ENCODE measurements at places on chromosomes 4 and X.
A peak's percentile ranks its signal among the peaks of the same experiment; 100 is the strongest.

DNA sequence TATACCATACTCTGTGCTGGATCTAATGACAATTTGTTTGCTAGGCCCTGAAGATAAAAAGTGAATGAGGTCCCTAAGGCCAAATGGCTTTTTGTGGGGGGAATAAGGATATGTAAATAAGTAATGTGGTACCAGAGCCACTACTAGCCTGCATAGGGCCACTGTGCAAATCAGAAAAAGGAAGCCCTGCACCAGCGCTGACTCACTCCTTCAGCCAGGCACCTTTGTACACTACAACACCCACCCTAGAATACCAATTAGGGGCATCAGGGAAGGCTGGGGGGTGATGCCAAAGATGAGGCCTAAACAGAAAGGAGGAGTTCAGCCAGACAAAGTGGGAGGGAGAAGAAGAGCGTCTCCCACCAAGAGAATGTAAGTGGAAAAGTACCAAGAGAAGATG, 122.2 kb downstream of the CAMK2D start:
- DNase-seq, result no peak

DNA sequence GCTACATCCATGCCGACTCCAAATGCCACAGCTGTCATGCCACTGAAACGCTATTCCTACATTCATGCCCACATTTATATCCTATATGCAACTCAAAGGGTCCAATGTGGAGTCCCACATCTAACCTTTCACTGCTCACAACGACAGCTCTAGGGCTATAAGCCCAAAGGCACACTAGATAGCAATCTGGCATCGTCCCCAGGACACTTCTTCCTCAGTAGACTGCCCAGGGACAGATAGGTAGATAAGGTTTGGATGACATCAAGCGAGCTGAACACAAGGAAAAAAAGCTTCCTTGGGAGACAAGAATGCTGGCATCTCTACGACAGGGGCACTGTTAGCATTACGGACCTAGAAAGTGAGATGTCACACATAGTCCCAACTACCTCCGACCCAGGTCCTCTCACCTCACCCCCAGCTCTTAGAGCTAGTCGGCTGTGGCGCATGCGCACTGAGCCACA, 685 bp downstream of the RAB9B start:
- no peak for DNase-seq

- DNase-seq, result no peak
These were observed 372.1 kb upstream of the EMCN start for GRCh38 chr4:100889898-100890297.

DNA sequence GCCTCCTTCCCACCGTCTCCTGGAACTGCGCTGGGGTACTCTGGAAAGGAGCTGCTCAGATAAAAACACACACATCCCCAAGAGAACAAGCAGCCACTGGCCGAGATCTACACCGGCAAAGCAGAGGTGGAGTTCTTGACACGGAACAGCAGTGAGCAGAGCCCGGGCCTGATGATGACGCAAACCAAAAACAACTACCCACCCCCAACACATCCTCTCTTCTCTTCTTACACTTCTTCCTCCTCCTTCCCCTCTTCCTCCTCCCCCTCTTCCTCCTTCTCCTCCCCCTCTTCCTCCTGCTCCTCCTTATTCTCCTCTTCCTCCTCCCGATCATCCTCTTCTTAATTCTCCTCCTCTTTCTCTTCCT, 4.6 kb downstream of the PNMA5 start:
- DNase-seq, result no peak

DNA sequence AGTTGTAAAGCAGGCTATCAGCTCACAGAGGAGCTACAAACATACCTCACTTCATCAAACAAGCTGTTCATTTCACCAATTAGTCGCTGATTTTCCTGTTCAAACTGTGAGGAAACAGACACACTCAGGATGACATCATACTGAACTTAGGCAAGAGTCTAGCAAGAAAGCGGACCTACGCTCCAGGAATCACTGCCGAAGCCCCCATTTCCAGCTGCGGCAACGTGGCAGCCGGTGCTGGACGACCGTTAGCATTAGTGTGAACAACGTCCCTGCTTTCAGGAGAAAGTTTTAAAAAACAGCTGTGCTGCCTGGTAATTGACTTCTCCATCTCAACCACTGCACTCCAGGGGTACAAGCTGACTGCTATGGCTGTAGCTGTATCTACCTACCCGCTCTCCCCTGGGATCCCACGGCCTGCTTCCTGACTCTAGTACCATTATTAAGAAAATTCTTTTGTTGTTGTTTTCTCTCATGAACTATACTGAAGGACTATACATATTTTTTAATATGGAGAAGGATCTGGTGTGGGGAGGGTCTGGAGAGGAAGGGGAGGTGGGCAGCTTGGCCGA, 38.3 kb downstream of the NSG1 start:
- DNase-seq, result peak; percentile 54

- DNase-seq, result no peak
These were observed 201.7 kb upstream of the AFF2 start for GRCh38 chrX:148298737-148299136.

DNA sequence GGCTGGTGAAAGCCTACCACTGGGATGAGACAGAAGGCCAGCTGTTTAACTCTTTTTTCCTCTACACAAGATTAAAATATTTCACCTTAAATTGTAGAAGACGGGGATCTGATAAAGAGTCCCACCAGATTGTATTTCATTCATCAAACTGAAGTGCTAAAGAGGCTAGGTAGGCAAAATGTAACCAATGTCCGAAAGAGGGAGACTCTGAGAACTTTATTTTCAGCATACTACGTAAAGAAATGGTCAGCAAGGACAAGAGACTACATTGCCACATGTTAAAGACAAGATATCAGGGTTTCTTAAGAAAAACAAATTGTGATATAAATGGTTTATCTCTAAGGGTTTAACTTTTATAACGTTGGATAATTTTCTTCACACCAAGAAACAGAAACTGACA, 71.6 kb upstream of the INPP4B start:
- DNase-seq, result no peak

DNA sequence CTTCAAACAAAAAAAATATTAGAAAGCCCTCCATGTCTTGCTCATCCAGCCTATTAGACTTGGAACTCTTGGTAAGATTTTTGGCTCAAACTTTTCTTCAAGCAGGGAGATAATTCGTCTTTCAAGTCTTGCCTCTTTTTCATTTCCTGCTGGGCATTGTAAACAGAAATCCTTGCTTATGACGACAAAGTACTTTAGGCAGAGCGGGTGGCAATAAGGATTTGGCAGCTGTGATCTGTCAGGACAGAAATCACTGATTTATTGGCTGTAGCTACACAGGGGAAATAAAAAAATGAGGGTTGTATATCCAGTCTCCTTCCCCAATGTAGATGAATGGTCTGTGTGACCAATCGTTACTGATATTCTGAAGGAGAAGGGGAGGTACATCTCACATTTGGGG, 121.6 kb downstream of the SLC4A4 start:
- DNase-seq, result no peak

- no peak for DNase-seq
These were observed 291.7 kb downstream of the PACRGL start for GRCh38 chr4:20992002-20992401.

- DNase-seq, result no peak
These were observed 3.5 kb upstream of the DDX60L start for GRCh38 chr4:168483811-168484210.

DNA sequence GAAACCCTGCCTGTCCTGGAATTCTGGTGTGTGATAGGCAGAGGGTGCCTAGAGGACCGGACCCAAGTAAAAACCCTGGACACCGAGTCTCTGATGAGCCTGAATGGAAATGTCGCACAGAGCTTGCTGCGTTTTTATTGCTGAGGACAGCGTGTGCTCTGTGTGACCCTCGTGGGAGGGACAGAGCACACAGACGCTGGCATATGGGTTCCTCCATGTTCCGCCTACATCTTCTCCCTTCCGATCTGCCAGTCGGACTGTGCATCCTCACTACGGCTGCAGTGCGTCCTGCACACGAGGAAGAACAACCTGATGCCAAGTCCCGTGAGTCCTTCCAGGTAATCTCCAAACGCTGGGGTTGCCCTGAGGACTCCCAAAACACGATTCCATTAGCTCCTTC, 68.3 kb downstream of the AFAP1 start:
- DNase-seq, result no peak

DNA sequence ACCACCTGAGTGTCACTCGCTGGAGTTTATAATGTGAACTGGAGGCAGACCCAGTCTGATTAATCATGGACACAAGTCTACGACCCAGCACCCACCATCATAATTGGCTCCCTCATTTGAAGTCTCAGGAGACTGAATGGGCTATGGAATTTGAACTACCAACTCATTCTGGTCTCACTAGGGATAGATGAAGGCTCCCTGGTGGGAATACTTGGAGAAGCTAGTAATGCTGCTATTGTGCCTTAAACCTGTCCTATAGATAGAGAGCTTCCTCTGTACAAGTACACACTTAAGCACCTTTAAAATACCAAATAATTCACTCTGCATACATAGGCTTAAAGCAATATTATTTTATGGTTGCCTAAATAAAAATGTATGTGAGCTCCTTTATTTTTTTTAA, 90.8 kb upstream of the SMARCAD1 start:
- no peak for DNase-seq

GRCh38 chrX:155745792-155746191, 133.0 kb upstream of the TMLHE start:
- DNase-seq, result no peak

- no peak for DNase-seq
These were observed 248.3 kb downstream of the DHRSX start for GRCh38 chrX:2252331-2253065.

- DNase-seq, result no peak
These were observed 545.6 kb downstream of the TRAM1L1 start for GRCh38 chr4:116539744-116540143.

DNA sequence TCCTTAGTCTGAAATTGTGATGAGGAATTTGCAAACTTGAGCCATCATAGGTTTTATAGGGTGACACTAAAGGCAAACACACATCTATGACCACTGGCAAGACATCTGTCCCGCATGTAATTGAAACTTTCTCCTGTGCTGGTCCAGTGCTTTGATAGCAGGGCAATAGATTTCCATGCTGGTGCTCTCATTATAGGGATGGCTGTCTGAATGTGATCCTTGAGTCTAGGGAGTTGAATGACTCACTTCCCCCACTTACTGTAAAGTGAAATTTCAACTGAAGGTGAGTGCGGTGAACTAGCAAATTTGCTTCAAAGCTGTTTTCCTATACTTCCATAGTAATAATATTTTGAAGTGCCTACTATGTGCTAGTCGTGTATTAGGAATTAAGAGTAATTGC, 1630.0 kb downstream of the STIM2 start:
- DNase-seq, result no peak

- no peak for DNase-seq
These were observed 242.9 kb upstream of the PITX2 start for GRCh38 chr4:110865611-110866259.

- no peak for DNase-seq
These were observed 37.7 kb downstream of the BCLAF3 start for GRCh38 chrX:19953145-19953544.

DNA sequence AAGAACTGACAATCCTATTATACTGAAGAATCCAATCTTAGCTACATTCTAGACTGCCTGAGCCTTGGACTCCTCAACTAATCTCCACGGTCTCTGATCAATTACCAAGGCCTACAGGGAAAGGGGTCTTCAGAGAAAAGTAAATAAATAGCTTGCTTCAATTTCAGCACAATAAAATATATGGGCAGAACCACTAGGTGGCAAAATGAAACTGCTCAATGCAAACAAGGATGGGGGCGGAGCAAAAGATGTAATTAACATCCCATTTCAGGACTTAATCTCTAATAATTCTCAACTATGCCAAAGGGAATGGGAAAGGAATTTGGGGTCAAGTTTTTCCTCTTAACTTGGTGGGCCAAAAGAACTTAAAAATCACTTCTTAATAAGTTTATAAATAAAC, 78.4 kb upstream of the MAP3K15 start:
- DNase-seq, result no peak

- no peak for DNase-seq
These were observed 314.6 kb downstream of the STPG2 start for GRCh38 chr4:97828646-97829045.

DNA sequence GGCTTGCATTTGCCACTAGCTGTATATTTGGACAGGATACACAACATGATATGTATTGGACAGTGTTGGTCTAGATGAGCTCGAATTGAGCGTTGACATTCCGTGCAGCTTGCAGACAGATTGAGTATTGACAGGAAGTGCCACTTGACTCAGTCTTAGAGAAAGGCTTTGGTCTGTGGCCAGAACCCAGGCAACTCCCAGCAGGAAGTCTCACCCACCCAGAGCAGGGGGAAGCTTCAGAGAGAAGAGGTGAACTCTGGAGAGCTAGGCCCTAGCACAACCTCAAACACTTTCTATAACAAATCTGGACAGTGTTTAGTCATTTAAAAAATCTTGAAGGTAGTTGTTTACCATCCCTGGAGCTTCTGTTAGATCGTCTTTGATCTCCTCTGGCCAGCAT, 280.5 kb downstream of the FBXW7 start:
- no peak for DNase-seq

DNA sequence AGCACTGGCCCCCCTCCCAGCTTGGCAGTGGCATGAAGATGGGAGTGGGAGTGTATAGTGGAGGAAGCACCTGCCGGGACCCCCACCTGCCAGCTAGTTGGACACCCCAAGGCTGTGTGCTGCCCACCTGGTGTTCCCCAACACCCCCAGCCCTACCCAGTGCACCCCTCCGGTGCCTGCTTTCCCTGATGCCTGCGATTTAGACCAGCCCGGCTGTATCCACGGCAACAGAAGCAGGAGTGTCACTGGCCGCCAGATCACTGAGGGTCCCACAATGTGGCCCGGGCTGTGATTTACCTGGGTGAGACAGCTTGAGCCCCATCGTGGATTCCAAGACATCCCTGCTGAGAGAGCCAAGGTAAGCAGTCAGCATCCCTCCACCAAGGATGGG, 533 bp downstream of the GPR173 start:
- DNase-seq, result no peak

DNA sequence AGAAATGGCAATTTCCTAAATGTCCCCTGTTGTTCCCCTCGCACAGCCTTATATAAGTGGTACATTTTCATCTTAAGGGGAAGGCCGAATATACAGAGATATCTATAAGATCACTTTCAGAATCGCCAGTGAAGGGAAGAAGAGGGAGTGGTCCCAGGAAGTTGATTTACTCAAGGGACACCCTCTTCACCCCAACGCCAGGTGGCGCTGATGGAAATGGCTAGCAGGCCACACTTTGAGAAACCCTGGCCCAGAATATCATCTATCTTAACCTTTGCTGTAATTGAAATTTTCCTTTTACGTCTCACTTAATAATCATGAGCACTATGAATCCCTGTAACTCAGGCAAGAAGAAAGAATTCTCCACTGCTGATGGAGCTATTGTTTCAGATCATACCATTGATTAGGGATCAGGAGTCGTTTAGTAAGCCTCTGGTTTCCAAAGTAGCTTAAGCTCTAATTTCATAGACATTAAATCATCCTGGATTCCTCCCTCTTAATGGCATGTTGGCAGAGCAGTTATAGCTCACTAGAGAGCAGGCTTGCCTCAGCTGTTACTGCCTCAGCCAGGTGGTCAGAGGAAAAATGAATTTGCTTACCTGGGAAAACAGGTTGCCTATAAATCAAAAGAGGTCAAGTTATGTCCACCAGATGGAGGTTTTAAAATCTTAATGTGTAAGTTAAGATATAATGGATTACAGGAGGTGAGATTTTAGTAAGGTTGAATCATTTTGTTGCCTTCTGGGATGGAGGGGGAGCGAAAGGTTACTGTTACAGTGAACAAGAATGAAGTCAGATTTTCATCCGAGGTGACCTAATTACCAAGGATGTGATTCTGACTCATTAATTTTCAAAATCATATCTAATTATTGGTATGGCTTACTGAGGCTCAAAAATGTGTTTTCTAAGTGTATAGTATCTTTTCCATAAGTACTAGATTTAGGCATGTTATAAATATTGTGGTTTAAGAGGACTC, 941.2 kb upstream of the TENM3 start:
- DNase-seq, result no peak

Measured in lower leg skin (tissue), 4 donors.